HS-5 (cell line): ENCODE measurements at places on chromosomes 13 and 19.

DNA sequence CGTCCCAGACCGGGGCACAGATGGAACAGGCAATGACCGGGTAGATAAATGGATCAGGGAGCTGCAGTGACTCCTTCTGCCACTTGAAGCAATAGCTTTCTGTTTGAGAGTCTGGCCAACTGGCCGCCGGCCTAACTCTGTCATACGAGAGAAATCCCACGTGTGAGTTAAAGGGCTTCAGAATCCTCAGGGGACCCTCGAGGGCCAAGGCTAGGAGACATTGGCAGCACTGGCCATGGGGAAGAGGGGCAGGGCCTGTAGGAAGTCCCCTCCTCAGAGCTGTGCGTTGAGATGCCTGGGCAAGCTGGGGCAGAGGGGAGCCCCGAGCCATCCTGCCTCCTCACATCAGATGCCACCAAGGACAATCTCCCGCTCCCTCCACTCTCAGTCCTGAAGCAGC, 51.6 kb downstream of the KLF2 start:
- DNase-seq = no peak

DNA sequence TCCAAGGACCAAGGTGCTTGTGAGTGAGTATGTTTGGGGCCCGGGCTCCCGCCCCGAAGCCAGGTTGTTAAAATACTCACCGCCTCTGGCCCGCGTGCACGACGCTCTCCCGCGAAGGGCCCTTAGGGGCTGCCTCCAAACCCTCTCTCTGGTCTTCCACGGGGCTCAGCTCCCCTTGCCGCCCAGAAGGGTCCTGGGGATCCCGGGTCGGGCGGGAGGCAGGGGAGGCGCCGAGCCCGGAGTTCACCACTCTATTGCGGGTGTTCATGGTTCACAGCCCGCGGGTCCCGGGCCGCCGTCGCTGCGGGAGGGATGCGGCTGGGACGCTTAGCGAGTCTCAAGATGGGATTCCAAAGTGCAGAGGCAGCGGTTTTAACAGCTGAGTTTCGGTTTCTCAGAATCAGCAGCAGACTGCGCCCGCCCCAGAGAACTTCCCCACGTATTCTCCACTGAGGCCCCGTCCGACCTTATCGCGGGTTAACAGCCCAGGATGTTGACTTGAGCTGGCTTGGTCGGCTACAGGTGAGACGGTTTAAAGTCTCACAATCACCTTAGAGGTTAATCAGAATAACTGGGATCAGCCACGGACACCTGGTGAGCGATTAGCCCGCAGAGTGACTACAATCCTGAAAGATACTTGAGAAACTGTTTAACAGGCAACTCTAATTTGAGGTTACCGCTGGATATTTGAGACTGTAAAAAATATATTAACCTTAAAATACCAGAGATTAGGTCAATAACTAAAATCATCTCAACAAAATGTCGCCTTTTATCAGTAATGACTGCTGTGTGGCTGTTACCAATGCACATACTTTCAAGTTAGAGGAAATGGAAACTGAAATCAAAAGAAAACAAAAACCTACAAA, at the start of gene EPSTI1:
TSS of gene EPSTI1 (minus strand) at position 344 of the 866 bp plus-strand sequence. CDS start at position 268, 76 bp downstream.
- DNase-seq = no peak

- no peak for DNase-seq
These were observed 114.0 kb downstream of the COL4A2 start for GRCh38 chr13:110421061-110421460.

DNA sequence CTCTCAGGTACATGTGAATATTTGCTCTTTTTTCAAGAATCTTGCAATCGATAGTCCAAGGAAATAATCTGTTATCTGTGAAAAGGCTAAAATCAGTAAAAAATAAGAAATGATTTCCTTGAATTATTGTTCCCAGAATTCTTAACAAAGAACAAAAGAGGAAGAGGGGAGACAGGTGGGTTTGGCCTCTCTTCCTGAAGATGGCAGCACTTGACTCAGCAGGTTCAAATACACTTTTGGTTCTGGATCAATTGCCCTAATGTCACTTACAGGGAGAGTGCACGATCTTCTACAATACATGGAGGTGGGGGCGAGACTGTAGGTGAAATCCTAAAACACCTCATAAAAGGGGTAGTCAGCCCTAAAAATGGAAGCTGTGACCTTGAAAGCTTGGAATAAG, 358.7 kb downstream of the IRS2 start:
- no peak for DNase-seq

GRCh38 chr19:38563475-38563874, 54.3 kb downstream of the MAP4K1 start:
- no peak for DNase-seq

GRCh38 chr19:31772915-31773314, 423.7 kb upstream of the TSHZ3 start:
- no peak for DNase-seq

DNA sequence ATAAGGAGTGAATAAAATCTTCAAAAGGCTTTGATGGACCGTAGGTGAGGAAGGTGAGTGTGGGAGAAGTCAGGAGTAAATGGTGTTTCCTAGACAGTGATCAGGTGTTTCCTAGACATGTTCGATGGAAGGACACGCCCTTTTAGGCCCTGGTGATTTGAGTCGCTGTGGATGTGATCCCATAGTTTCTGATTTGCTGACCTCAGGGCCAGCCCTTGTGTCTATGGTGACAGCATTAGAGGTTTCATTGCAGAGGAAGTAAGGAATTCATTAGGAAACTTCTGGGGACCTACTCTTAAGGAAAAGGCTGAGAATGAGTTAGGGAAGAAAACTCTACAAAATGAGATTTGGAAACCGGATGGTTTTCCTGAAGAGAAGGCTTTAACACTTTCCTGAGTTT, 31.5 kb upstream of the RNF113B start:
- no peak for DNase-seq
